Immature natural killer cell (primary cell): ENCODE measurements at places on chromosomes 6 and 20. TPM values are rescaled to one million over a fixed set of nuclear protein-coding genes. Genes with fewer than 3 reads are reported as not detected.

CAGE1 gene
- polyA plus RNA-seq = not detected

CDC40 gene
- polyA plus RNA-seq = 23.7 TPM

BPIFB1 gene
- polyA plus RNA-seq = not detected

SLC26A8 gene
- not detected for polyA plus RNA-seq

HLA-DQB2 gene
- 2.9 TPM for polyA plus RNA-seq

C2 gene
- polyA plus RNA-seq = not detected

ARMC12 gene
- not detected for polyA plus RNA-seq

ENPP3 gene
- polyA plus RNA-seq = 0.25 TPM

IMPG1 gene
- polyA plus RNA-seq = not detected

DNA sequence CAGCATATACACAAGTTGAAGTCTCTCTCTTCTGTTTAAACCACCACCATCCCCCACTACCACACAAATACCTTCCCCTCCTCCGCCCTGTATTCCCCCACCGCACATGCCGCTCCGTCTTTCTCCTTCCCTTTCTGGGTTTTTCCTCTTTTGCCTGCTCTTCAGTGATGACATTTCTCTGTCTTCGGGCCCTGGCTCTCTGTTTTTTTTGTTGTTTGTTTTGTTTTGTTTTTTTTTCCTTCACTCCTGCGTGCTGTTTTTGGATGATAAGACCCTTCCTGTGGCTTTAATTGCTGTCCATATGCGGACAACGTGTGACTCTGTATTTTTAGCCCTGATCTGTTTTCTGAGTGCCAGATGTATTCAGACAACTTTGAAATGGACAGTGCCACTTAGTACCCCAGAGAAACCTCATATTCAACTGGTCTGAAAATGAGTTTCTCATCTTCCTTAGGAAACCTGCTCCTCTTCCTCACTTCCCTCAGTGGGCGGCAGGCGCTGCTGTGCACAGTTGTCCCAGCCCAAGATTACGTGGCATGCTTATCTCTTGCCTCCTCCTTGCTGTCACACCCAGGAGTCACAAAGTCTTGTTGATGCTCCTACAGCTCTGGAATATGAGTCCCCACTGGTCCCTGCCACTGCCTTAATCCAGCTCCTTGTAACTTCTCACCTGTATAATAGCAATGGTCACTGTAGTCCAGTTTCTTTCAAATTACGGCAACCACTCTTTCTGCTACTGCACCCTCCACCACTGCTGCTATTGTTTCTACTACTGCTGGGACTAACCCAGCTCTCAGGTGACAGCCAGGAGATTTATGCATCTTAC, 8.2 kb downstream of the PPP1R14C start:
- DNase-seq = no peak

GRCh38 chr6:135479601-135480000, 17.9 kb downstream of the AHI1 start:
- no peak for DNase-seq

DNA sequence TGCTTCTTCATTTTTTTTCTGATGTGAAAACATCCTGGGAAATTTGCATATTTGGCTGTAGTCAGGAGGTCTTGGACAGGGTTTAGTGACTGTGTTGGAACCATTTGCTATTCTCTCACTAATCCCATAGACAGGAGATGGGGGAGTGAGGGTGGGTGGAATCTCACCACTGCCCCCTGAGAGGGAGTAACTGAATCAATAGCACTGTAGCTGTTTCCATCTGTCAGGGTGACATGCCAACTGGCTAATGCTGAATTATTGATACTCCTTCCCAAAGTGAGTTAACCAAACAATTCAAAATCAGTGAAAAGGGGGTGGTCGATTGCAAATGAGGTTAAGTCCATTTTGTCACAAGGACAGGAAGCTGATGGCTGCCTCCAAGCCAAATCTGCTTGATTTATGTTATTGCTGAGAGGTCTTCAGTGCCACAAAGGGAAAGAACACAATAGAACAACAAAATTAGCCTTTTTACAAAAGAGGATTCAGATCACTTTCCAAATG, 55.1 kb upstream of the B3GAT2 start:
- no peak for DNase-seq

- no peak for DNase-seq
Observed at GRCh38 chr6:149935668-149936067, 6.1 kb upstream of the ULBP2 start.

GRCh38 chr6:163585932-163586437, 171.5 kb downstream of the QKI start:
- DNase-seq = no peak

DNA sequence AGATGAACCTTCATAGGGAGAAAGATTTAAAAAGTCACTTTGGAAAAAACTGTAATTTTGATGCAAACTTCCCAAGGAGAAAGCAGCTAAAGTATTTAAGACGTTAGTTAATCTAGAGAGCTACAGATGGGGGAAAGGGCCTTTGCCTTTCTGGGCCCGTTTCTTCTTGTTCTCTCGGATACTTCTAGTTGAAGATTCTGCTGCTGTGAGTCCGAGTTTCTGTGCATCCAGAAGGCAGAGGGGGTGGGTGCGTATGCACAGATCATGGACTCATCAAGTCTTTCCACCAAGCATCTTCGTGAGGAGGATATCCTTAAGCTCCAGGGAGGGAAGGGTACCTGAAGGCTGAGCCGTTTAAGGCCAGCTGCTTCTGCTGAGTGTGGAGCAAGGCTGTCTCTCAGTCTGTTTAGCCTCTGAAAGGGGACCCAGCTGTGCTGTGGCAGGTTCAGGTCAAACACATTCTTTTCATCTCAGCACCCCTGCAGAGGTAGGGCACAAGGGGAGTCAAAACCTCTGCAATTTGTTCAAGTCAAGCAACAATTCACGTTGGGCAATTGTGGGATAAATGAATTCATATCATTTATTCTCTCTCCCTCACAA, 4.3 kb downstream of the LAMP5 start:
- no peak for DNase-seq

DNA sequence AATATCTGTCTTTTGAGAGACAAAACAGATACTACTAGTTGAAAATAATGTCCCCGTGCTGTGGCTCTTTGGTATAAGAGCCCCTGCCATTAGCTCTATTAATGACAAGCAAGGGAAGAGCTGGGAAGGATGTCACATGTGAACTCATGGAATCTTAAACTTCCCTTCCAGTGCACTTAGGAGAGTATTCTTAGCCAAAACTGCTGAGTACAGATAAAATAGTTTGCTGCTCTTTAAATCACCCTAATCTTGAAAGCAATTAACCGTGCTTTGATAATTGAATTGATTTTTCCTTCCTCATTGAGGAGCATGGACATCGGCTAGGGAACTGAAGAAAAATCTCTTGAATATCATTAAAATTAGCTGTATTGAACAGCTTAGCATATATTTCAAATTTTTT, 91.7 kb downstream of the SLC35B3 start:
- DNase-seq = no peak

GRCh38 chr20:32304131-32304746, 26.8 kb downstream of the KIF3B start:
- no peak for DNase-seq

GRCh38 chr20:46025376-46025783, 3.6 kb upstream of the SLC12A5 start:
- no peak for DNase-seq

- no peak for DNase-seq
Observed at GRCh38 chr6:156376091-156376490, 401.1 kb upstream of the ARID1B start.

GRCh38 chr6:71190809-71191208, 97.8 kb upstream of the OGFRL1 start:
- peak; percentile 10 for DNase-seq

- DNase-seq = no peak
Observed at GRCh38 chr6:119296036-119297035, 53.2 kb downstream of the MAN1A1 start.

- DNase-seq = no peak
Observed at GRCh38 chr20:57505979-57506378, 19.0 kb downstream of the CTCFL start.

GRCh38 chr6:7730001-7730783, 4.3 kb downstream of the BMP6 start:
- no peak for DNase-seq

DNA sequence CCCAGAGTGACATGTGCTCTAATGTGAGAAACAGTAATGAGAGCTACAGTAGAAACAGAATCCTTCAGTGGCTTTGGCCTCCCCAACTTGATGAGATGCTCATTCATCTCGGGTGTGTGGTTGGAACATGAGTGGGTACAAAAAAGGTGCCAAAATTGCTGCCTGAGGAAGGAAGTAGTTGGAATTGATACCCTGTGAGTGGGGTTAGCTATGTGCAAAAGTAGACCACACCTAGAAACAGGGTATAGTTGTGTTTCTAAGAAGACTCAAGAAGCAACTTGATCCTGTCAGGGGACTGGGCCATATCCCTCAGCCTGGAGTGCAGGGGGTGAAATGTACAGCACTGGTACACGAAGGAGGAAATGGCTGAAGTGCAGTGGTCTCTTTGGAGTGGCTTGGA, 206.4 kb upstream of the SUPT3H start:
- DNase-seq = peak; percentile 29

DNA sequence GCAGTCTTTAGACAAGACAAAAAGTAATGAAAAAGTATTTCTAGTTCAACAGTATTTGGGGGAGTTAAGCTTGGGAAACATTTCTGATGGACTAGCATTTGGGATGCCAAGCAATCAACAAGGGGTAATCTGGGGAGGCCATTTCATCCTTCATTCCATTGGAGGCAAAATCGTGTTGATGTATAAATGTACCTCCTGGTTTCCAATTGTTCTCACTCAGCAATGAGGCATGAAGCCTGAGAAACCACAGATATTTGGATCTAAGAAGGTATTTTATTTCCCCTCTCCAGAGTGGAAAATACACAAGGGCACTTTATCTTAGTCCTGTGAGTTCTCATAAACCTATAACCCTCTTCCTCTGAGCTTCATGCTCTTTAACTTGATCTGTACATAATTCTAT, 68.2 kb downstream of the TBX18 start:
- DNase-seq = no peak

DNA sequence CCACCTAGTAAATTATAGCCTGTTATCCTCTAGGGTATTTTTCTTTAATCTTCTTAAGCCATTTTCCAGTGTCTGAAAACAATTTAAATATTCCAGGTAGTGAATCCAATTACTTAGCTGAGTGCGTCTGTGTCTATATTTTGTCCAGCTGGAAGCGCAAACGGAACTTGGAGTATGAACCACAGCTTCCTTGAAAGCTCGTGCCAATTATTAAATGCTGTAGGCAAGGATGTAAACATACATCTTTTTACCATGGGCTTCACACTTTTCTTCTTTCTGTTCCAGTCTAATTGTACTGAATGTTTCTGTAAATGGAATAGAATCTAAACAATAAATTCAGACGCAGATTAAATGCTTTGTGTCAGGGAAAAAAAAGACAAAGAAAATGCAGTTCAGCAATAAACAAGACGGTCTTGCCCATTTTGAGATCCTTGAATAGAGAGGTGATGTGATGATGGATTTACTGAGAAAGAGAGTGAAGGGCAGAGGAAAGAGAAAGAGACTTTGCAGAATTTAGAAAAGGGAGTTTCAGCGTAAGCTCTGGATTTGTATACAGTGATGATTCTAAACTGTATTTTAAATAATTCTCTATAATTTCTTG, 1.9 kb downstream of the PLCB1 start:
- no peak for DNase-seq

GRCh38 chr20:41306061-41306727, 11.3 kb downstream of the ZHX3 start:
- no peak for DNase-seq

- DNase-seq = no peak
Observed at GRCh38 chr20:14612391-14612790, 275.0 kb upstream of the FLRT3 start.
